ENCODE measurements at places on chromosomes 1 and 21. TPM values are rescaled to one million over a fixed set of nuclear protein-coding genes. Genes with fewer than 3 reads are reported as not detected.

DNA sequence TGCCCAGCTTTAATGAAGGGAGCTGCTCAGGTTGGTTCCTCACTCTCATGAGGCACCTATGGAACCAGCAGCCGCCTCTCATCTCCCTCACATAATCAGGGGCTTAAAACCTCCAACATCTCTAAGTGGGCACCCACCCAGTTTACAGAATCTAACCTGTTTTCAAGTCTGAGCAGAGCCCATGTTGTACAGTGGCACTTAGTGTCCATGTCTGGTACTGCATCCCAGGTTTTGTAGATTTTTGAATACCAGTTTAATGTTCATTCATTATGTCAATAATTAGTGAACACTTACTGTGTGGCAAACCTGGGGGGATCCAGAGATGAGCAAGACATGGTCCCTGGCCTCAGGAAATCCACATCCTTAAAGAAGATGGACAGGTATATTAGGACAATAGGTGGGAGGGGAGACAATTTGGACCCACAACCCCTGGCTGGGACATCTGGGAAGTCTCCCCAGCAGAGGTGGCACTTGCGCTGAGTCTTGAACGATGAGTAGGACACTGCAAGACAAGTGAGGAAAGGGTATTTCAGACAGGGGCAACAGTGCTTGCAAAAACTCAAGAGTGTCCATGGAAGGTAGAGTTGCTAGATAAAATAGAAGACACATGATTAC lies 83.3 kb downstream of the LACTBL1 start:
- peak; percentile 16 for DNase-seq

GRCh38 chr1:145980457-145980994 lies 15.9 kb downstream of the TXNIP start:
- DNase-seq = no peak

The KAZN gene
- total RNA-seq = 1.7 TPM

GRCh38 chr1:220839474-220839873 lies 39.8 kb upstream of the HLX start:
- no peak for DNase-seq

The TFF2 gene
- total RNA-seq = not detected

DNA sequence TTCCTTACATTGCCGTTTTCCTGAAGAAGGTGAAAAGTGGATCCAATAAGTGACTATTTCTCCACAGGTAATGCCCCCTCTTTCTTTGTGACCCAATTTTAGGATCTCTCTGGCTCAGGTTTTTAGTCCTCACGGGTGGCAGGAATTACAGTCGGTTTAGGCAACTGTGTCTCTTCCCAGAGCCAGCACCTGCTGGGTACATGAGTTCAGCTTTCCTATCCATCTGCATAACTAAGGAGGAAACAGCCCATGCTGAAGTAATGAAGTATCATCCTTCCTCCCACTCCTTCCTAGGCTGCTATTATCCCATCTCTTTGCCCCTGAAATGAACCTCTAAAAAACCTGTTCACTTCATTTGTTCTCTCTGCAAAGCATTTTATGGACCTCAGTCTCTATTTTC lies 544.6 kb downstream of the NEGR1 start:
- no peak for DNase-seq

DNA sequence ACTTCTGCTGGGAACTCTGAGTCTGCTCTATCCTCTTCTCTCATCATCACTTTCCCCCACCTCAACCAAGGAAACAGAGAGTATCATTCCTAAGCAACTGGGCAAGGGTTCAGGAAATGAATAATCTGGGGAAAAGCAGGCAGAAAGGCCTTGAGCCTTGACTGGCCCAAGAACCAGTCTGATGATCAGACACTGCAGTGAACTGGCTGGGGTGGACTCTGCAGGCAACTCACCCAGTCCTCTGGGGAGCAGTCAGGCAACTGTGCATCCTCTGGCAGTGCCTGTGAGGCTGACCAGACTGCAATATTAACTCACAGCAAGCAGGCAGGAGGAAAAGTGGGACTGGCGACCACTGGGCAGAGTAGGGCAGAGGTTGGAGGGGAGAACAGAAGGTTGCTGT lies 991 bp downstream of the ANKRD35 start:
- DNase-seq = no peak

DNA sequence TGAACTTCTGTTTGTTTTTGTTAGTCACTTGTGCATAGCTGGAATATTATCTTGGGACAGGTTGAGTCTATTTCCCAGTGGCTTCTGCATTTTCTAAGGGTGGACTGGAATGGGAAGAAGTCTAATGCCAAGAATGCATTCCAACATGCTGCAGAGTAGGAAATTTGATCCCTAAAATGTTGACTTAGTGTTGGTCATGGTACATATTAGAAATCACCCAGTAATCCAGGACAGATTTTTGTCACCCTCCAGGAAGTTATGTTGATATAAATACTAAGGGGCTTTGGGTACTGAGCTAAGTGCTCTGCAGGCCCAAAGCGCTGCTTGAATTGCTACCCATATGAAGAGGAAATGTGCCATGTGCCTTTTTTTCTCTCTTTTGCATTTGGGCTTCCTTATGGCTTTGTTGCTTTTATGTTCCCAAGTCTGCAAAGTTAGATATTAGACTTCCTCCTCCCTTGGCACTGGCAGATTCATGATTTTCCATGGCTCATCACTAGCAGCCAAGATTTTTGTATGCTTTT lies 10.0 kb downstream of the ARID1A start:
- peak; percentile 62 for DNase-seq

DNA sequence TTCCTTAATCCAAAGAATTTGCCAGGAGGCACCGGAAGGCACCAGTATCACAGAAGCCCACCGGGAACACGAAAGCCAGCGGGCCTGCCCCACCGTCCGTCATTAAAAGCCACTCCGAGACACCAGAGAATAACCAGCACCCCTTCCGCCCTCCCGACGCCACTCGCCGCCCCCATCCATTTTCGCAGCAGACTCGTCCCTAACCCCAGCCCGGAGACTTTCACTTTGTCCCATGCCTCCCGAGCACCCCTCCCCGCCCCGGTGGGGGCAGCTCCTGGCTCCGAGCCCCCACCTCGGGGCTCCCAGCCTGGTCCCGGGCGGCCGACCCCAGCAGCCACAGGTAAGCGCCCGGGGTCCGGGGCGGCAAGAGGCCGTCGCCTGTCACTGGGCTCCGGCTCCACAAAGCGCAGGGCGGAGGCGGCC lies 105.4 kb downstream of the SLC45A1 start:
- no peak for DNase-seq

The KLHDC8A gene
- not detected for total RNA-seq

The DENND2C gene
- total RNA-seq = 1.3 TPM

DNA sequence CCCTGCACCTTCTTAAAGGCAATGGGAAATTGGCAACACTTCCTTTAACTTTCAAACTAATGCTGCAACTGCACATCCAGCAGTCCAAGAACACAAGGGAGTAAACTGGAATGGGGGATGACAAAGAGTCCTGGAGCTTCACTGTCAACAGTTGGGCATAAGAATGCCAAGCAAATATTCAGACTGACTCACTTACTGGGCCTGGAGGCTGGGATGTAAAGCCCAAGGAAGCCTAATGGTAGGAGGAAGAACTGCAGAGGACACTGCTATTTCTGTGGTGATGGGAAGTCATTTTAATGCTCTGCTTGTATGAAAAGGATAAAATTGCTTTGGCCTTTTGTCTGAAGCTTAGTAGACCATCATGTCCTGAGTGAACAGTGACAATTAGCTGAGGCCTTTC lies 15.7 kb upstream of the DMRTA2 start:
- peak; percentile 2 for DNase-seq

The LCE2B gene
- total RNA-seq = not detected

DNA sequence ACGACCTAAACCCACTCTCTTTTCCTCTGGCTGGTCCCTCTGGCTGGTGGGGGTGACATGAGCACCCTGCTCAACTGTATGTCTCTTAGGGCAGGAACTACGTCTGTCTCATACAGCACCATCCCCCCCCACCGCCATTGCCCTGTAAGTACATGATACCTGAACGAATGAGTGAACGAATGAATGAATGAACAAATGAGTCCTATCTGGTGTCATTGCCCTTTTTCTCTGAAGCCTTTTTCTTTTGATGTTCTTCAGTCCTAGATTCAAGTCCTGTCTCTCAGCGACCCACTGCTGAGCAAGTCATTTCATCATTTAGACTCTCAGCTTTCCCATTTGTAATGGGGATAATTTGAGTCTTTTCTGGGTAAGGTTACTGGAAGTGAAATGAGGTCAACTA lies 10.8 kb downstream of the MATN1 start:
- no peak for DNase-seq

GRCh38 chr1:19426294-19427086 lies 58.8 kb downstream of the CAPZB start:
- DNase-seq = no peak

GRCh38 chr1:157335056-157335455 lies 196.9 kb upstream of the ETV3 start:
- no peak for DNase-seq

GRCh38 chr1:223410036-223410435 lies 16.8 kb downstream of the CCDC185 start:
- no peak for DNase-seq

DNA sequence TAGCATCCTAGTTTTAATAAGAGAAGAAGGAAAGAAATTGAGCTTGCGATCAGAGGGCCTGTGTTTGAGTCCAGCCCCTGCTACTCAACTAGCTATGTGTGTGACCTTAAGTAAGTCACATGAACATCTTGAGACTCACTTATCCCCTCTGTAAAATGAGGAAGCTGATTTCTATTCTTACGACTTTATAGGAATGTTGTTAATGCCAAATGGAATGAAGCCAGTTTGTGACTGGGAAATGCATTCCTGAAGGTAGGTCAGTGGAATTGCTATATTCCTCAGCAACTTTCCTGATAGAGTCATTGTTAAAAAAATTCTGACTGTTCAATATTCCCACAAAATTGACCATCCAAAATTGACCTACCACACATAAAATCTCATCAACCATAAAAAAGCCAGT lies 14.9 kb downstream of the FASLG start:
- no peak for DNase-seq

- no peak for DNase-seq
These were observed 132.5 kb downstream of the ZNF326 start for GRCh38 chr1:90127288-90127953.

The L1TD1 gene
- total RNA-seq = not detected

The SPRR2F gene
- not detected for total RNA-seq

- DNase-seq = peak; percentile 55
These were observed 53.1 kb upstream of the HMCN1 start for GRCh38 chr1:185681034-185681633.

The FAM163A gene
- total RNA-seq = 0.10 TPM

The FLG gene
- total RNA-seq = not detected

GRCh38 chr1:205229916-205230700 lies 2.4 kb downstream of the TMCC2 start:
- no peak for DNase-seq

- no peak for DNase-seq
These were observed 71.3 kb upstream of the LRRC8B start for GRCh38 chr1:89453123-89453972.

GRCh38 chr1:229167318-229167717 lies 103.6 kb upstream of the RAB4A start:
- DNase-seq = no peak

DNA sequence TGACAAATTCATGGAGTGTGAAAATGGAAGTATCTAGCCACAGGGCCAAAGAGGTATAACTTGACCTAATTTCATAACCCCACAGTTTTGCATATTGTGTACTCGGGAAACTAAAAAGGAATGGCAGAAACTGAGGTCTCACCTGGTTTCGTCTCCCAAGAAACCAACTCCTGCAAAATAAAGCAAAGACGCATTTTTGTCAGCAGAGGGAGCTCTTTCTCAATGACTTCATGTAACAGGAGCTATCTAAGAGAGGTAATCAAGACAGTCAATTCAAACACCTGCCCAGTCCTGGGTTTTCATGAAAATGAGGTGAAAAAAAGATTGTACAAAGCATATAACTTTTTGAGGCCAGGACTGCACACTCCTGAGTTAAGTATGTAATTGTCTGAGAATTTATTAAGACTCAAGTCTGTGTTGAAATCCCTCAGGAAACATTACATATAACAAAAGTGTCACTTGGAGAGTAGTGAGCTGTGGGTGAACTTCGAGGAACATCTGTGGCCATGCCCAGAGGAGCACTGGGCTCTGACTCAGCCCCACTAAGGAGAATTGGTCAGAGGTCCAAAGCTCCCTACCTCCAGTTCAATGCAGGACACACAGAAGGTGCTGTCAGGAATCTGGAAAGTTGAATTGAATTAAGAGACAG lies 17.6 kb downstream of the FCRL4 start:
- DNase-seq = peak; percentile 54

Data from A172 (cell line).